Central memory CD8-positive, alpha-beta T cell (primary cell): ENCODE measurements at places on chromosomes 1 and 21.

DNA sequence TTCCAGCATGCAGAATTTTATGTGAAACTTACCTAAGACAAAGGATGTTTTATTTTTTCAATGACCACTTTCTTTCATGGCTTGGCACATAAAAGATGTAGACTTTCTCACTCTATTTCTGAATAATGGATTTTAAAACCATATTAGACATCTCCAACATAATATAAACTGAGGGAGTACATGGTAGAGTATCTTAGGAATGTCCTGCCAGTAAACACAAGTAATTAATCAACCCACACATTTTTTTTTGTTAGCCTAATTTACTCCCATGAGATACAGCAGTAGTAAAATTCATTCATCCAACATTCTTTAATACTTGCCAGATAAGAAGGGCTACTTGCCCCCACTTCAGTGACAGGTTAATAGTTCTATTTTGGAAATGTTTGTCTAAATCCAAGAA lies 235.4 kb upstream of the ADAMTS5 start:
- DNase-seq, result no peak

DNA sequence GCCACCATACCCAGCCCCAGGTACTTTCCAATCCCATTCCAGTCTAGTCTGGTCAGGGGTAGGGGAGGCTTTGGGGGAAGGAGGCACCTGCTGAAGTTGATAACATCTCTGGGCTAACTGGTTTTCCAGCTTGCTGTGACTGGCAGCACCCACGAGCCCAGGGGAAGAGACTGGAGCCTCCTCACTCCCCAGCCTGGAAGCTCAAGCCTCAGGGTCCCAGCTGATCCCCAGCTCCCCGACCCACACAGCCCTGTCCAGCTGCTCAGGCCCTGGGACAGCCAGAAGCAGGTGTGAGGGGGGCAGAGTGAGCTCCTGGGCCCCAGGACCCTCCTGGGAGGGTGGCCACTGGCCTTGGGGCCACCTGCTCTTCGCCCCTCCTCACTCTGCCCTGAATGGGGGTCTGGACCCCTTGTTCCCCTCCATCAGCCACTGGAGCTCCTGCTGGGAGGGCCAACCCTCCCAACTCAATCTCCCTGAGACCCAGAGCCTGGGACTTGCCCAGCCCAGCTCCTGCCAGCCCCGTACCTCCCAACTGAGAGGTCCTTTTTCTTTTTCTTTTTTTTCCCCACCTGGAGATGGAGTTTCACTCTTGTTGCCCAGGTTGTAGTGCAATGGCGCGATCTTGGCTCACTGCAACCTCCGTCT lies 23.5 kb upstream of the RNU1-4 start:
- no peak for DNase-seq

DNA sequence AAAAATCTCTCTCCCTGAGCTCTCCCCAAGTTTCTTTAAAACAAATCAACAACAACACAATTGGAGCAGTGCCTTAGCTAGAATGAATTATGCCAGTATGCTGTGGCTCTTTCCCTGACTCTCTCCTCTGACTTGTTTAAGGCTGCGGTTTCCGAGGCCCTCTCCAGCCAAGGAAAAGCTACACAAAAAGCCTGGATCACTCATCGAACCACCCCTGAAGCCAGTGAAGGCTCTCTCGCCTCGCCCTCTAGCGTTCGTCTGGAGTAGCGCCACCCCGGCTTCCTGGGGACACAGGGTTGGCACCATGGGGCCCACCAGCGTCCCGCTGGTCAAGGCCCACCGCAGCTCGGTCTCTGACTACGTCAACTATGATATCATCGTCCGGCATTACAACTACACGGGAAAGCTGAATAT lies 1.9 kb downstream of the S1PR1 start:
- peak; percentile 81 for DNase-seq

GRCh38 chr1:233033361-233033760 lies 83.0 kb downstream of the NTPCR start:
- no peak for DNase-seq

GRCh38 chr1:203439131-203439730 lies 36.4 kb upstream of the PRELP start:
- DNase-seq, result no peak

GRCh38 chr1:86375688-86376087 lies 20.4 kb downstream of the ODF2L start:
- DNase-seq, result no peak

DNA sequence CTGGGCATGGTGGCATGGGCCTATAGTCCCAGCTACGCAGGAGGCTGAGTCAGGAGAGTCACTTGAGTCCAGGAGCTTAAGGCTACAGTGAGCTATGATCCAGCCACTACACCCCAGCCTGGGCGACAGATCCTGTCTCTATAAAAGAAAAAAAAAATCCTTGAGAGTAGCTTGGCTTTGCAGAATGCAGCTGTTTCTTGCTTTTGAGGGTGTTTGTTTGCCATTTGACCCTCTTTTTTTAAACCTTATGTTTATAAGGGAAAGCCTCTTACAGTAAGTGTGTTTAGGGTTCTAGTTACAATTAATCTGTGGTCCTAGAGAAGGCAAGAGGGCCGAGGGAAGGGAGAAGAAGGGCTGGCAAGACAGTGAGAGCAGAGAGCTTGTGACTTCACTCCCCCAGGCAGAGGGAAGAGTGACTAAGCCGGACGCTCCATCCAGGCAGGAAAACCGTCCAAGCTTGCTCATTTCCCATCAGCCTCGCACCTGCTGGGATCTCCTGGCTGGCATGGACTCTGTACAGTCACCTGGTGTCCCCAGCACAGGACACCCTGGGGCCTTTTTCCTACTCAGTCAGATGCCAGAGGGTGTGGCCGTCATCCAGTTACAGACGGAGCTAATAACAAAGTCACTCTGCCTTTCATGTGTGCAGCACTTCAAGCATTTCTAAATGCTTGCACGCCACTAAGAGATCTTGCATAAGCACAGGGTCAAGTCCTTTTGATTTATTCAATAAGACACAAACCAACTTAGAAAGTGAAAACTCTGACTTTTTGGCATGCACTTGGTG lies 55.5 kb upstream of the PSEN2 start:
- DNase-seq, result no peak
